ENCODE measurements at places on chromosomes 1 and 21.

- DNase-seq, result peak; percentile 46
Measured at GRCh38 chr1:183685112-183685713, 32.1 kb upstream of the APOBEC4 start.

- no peak for DNase-seq
Measured at GRCh38 chr1:12608311-12608957, 9.6 kb downstream of the DHRS3 start.

DNA sequence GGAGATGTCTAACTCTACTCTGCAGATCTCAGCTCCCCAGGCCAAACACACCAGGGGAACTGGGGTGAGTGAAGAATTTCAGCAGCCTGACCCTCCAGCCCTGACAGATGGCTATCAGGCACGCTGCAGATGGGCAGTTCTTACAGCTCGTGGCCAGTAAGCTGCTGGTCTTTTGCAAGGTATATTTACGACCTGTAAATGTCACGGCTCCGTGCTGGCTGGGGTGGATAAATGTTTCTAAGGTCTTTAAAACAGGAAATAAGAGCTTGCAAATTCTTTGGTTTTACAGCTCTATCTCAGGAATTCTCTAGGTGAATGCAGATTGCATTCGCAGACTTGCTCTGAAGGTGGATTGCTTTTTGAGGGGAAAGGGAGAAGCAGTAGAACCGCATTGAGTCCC, 10.1 kb downstream of the DOP1B start:
- no peak for DNase-seq

DNA sequence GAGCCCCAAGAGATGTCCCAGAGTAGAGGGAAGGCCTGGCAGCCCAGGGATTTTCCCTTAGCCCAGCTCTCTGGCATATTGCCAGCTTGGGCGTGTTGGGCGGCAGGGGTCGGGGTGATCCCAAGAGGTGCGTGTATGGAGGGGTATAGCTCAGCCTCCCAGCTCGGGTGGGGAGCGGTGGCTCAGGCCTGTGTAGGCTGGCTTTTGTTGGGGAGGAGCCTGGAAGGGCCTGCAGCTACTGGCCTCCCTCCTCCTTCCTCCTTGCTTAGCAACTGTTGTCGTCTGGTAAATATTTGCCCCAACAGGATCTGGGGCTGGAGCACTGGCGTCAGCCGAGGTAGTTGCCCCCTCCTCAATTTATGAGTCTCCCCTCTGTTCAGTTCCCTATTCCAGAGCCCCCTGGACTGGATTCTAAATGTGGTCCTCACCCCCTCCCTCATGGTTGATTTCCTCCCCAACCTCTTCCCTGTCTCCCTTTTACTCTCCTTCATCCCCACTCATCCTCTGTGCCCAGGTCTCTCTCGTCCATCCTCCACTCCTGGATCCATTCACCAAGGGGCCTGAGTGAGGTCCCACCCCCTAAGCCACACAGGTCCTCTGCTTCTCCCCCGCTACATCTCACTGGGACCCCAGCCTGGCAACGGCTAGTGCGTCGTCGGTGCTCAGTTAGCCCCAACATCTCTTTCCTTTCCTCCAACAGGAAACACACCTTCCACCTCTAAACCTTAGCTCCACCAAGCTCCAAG, 10.3 kb upstream of the LMNA start:
- peak; percentile 58 for DNase-seq

DNA sequence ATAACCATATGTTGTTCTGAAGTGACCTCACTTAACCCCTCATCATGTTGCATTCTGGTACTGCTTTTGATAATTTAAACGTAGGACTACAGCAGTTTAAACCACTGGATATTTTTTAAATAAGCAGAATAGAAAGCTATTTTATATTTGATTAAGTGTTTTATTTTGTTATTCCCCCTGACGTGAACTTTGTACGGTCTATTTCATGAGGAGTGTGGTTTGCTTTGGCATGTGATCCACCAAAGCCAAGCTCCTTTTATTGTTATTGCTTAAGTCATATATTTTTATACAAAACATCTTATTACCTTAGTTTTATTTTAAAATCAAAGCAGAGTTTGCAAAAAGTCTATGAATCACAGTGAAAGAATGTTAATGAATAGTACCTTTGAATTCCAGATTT, 101.4 kb upstream of the L1TD1 start:
- no peak for DNase-seq

- no peak for DNase-seq
Measured at GRCh38 chr1:228358764-228359612, 47.6 kb downstream of the TRIM11 start.

- DNase-seq, result no peak
Measured at GRCh38 chr1:221172841-221173240, 293.6 kb downstream of the HLX start.

DNA sequence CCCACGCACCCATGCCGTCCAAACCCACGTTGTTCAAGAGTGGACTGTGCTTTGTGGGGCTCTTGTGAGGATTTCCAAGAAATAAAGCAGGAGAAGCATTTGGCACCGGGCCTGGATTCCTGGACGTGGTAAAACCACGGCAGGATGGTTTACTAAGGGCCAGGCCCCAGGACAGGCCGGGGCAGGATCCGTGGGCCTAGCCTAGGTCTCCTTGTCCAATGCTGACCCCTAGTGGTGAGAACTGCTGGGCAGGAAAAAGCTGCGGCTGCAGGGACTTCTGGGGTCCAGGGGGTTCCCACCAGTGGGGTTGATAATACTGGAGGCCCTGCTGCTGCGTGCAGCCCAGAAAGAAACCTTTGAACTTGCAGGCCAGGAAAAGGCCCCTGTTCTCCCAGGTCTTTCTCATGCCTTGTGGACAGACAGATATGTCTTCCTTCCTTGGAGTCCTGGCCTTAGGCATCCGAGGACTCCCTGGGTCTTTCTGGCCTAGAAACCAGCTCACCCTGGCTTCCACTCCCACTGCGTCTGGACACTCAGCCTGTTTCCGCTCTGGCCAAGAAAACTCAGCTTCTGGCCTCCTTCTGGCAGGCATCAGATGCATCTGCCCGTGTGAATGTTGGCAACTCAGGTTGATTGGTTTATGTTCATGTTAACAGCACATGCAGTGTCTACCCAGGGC, 106.9 kb upstream of the TMEM51 start:
- peak; percentile 86 for DNase-seq

- no peak for DNase-seq
Measured at GRCh38 chr1:5747426-5748285, 244.6 kb downstream of the NPHP4 start.

DNA sequence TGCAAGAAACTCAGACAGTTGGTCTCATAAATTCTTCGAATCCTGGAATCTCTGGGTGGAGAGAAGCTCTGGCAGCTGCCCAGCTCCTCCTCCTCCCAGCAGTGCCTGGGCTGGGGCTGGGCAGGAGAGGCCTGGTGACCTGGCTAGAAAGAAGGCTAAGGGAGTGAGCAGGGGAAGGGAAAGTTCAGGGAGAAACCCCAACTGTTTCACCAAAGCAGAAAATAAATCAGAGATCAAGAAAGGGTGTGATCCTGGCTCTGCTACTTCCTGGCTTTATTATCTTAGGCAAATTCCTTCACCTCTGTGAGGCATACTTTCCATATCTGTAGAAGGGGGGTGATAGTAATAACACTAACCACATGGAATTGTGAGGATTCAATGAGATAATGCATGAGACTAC, 8.8 kb upstream of the COL16A1 start:
- DNase-seq, result peak; percentile 78

- no peak for DNase-seq
Measured at GRCh38 chr1:85230305-85230977, 29.0 kb downstream of the C1orf52 start.

- no peak for DNase-seq
Measured at GRCh38 chr21:44496564-44497550, 41.5 kb downstream of the LRRC3 start.

DNA sequence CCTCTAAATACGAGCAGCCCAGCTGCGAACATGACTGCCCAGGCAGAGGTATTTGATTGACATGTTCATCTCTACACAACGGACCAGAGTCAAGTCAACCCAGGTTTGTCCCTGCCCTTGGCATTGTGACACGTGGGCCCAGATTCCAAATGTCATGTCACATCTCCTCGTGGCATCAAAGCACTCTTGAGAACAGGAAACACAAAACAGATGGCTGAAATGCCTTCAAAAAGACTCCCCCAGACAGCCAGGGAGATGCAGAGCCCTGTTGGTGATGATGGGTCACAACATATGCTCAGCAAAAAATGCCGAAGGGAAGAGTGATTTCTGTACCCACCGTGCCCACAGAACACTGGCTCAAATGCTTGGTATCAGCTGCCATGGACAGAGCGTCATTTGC, 337.8 kb upstream of the DAB1 start:
- no peak for DNase-seq

DNA sequence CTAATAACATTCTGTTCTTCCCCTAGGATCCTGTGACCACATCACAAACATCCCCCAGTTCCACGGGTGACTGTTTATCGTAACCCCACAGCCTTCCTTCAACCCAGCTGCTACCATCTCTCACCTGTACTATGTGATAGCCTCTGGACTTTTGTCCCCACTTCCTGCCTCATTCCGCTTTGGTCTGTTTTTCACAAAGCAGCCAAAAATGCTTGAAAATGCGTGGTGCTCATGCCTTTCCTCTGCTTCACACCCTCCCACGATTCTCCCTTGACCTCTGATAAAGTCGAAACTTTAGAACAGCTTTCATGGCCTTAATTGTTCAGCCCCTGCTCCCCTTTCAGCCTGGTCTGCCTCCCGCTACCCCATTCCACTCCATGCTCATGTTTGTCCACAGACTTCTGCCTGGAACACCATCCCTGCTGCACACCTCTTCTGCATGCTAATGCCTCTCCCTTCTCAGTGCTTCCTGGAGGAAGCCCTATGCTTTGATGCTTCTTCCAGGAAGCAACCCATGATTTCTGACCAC, 165.6 kb downstream of the PLPP3 start:
- DNase-seq, result no peak

GRCh38 chr21:29228306-29228705, 70.4 kb upstream of the BACH1 start:
- DNase-seq, result no peak

- peak; percentile 86 for DNase-seq
Measured at GRCh38 chr1:205849619-205850355, at the start of gene PM20D1. Gene PM20D1 (minus strand): TSS chr1:205850132. CDS start chr1:205850072, 60 bp downstream.

DNA sequence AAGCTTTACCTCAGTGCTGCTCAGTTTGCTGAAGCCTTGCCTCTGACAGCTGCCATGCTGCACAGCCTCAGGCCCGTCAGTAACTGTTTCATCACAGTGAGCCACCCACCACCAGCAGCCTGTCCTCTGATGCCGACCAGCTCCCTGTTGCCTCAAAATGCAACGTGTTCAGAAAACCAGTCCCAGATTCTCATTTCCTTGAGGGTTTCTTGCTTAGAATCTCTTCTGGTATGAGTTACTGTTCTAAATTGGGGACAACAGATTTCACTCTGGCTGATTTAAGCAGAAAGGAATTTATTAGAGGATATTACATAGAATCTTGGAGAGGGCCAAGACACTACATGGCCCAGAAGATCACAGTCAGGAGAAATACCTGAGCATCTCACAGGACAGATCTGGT, 11.0 kb downstream of the UBL4B start:
- no peak for DNase-seq

- DNase-seq, result no peak
Measured at GRCh38 chr1:205824180-205824579, 11.2 kb upstream of the SLC41A1 start.

GRCh38 chr1:78779831-78780230, 130.2 kb downstream of the IFI44 start:
- no peak for DNase-seq

GRCh38 chr1:38403667-38404066, 357.1 kb upstream of the POU3F1 start:
- DNase-seq, result no peak

GRCh38 chr1:80367058-80367457, 1360.5 kb upstream of the ADGRL4 start:
- DNase-seq, result no peak

DNA sequence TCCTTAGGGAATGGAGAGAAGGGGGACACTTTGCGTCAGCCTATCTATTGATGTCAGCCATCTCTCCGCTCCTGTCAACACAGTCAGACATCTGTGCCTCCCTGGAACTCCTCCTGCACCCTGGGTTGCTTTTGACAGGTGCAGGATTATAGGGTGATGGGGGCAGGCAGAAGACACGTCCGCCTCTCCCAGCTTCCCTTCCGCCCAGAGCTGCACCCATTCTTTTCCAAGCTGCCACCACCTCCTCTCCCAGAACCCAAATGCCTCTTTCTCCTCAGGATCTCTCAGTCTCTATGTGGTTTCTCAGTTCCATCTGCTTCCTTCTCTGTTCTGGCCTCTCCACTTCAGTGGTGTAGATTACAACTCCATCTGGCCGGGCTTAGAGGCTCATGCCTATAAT, 17.1 kb upstream of the KIF1B start:
- no peak for DNase-seq

DNA sequence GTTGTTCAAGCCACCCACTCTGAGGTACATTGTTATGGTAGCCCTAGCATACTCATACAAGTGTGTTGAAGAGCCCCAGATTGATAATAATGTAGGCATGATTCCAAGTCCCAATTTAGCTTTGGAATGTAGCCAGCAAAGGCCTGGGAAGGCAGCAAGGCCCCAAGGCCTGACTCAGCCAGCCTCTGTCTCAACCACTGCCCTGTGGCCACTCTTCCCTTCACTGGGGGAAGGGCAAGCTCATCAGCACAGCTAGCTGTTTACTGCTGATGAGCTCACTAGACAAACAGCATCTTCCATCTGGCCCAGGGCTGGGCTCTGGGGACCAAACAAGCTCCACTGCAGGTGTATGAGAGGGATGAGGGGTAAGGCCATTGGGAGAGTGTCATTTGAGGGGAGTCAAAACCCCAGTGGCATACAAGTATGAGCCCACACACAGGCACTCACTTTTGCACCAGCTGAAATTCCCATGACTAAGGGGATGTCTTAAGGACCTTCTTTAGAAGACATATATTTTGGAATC, 2.2 kb upstream of the IRF6 start:
- peak; percentile 49 for DNase-seq

DNA sequence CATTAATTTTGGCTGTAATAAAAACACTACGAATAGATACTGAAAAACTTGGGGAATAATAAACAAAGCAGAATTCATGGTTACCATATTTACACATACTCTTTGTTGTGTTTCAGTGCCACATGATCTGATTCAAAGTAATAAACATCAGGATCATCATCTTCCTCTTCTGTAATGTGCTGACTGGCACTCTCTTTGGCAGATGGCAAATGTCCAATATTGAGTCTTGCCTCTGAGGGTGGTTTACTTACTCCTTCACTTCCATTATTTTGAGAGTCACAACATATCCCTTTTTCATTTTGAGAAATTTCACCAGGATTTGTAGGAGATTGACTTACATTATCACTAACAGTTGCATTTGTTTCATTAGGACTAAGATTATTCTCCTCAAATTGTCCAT, 50.7 kb downstream of the ZZZ3 start:
- no peak for DNase-seq

- DNase-seq, result no peak
Measured at GRCh38 chr21:37164742-37165141, 91.7 kb downstream of the TTC3 start.

DNA sequence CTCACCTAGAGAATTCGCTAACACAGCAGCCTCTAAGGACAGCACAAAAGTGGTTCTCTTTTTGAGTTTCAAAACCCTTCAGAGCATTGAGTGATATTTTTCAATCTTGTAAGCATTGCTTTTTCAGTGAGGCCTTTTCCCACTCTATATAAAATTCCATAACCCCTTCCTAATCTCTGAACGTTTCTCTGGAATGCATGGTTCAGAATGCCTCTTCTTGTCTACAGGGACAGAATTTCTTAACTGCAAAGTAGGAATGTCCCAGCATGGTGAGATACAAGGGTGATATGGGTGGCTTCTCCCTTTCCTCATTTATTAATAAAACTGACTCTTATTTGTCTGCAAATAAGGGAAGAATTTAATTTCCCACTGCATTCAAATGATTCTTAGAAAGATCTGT, 377.9 kb downstream of the LTN1 start:
- DNase-seq, result no peak

- DNase-seq, result no peak
Measured at GRCh38 chr1:159653201-159653600, 61.2 kb downstream of the CRP start.
